ENCODE measurements at places on chromosomes 7 and 10. TPM values are rescaled to one million over a fixed set of nuclear protein-coding genes. Genes with fewer than 3 reads are reported as not detected.

Gene HOXA5
- polyA plus RNA-seq = 1.7 TPM

Gene NACAD
- not detected for polyA plus RNA-seq

Gene GIMAP4
- 167 TPM for polyA plus RNA-seq

Gene CYP2C19
- not detected for polyA plus RNA-seq

Gene HYAL4
- polyA plus RNA-seq = not detected

Measured in CD14-positive monocyte (primary cell).